ENCODE measurements at places on chromosomes 13 and 19.

GRCh38 chr13:40432018-40432978 is 234.1 kb downstream of the FOXO1 start:
- no peak overlapping the region for H3K27ac ChIP-seq
- no peaks in the 10 kb centered on the region for H3K27me3 ChIP-seq
- H3K4me1 ChIP-seq = no peaks in the 10 kb centered on the region
- H3K4me3 ChIP-seq = no peak overlapping the region
- H3K36me3 ChIP-seq = no peaks in the 10 kb centered on the region

- no peak overlapping the region for H3K27ac ChIP-seq
- no peak overlapping the region for H3K4me3 ChIP-seq
- H3K36me3 ChIP-seq = no peaks in the 10 kb centered on the region
Observed at GRCh38 chr19:28126135-28126898, 1086.6 kb downstream of the UQCRFS1 start.

DNA sequence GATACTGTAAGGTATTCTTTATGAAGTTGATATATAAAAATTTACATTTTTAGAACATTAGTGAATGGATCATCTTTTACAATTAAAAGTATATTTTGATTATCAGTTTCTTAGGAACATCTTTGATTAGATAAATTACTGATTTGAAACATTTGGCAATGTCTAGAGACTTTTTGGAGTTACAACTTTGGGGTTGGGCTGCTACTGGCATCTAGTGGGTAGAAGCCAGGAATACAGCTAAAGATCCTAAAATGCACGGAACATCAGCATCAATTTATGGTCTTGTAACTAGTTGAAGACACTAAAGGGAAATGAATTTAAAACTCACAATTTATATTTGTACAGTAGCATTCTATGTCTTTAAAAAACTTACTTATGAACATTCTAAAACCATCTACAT is 19.9 kb downstream of the POMP start:
- H3K36me3 ChIP-seq = no peaks in the 10 kb centered on the region
- H3K4me1 ChIP-seq = no peaks in the 10 kb centered on the region
- no peak overlapping the region for H3K27ac ChIP-seq
- no peak overlapping the region for H3K4me3 ChIP-seq
- no peaks in the 10 kb centered on the region for H3K27me3 ChIP-seq

DNA sequence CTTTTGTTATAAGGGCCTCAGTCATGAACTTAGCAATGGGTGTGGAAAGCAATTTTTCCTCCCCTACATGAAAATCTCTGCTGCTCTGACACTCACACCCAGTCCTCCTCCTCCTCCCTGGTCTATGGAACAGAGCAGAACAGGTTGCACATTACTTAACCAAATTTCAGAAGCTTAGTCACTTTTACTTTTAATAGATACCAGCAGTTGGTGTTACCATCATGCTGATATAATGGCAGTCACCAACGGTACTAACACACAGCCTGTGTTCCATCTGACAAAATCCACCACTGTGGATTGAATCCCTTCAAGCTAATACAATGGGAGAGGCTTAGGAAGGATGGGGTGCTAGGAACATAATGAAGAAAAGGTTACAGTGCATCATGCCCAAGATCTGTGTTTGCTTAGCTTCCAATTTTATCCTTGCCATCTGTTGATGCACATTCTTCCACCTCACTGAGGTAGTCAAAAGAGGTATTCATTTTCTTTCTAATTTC is 9.8 kb downstream of the TPT1 start:
- H3K36me3 ChIP-seq = no peaks in the 10 kb centered on the region
- no peak overlapping the region for H3K4me3 ChIP-seq
- DNase-seq = no peak
- peaks cover 3% of the 10 kb centered on the region for H3K4me1 ChIP-seq
- H3K27ac ChIP-seq = no peak overlapping the region
